ENCODE measurements at places on chromosomes 12 and 14. TPM values are rescaled to one million over a fixed set of nuclear protein-coding genes. Genes with fewer than 3 reads are reported as not detected.

The DPPA3 gene
- total RNA-seq = not detected

The SRRM4 gene
- under 0.01 TPM for total RNA-seq

The KSR2 gene
- total RNA-seq = under 0.01 TPM

The NFATC4 gene
- 21.4 TPM for total RNA-seq

The IL26 gene
- total RNA-seq = not detected

The LRP6 gene
- total RNA-seq = 44.4 TPM

The TRHDE gene
- total RNA-seq = 6.8 TPM

The SERPINA12 gene
- total RNA-seq = not detected

The TTLL5 gene
- total RNA-seq = 13.6 TPM

The RNU4-1 gene
- under 0.01 TPM for total RNA-seq

The IKZF4 gene
- total RNA-seq = 1.6 TPM

The FAM90A1 gene
- 0.52 TPM for total RNA-seq

The LUM gene
- 396 TPM for total RNA-seq

The ENDOU gene
- 1.0 TPM for total RNA-seq

The SYNDIG1L gene
- total RNA-seq = under 0.01 TPM

The TAS2R43 gene
- total RNA-seq = 11.5 TPM

The RNASE3 gene
- total RNA-seq = not detected

The KRT72 gene
- not detected for total RNA-seq

The CD4 gene
- 6.8 TPM for total RNA-seq

The OVCH1 gene
- under 0.01 TPM for total RNA-seq

The DAO gene
- not detected for total RNA-seq

The ASCL1 gene
- total RNA-seq = not detected

The KLRK1 gene
- total RNA-seq = 0.52 TPM

The TFCP2 gene
- 14.6 TPM for total RNA-seq

The DIABLO gene
- total RNA-seq = 45.4 TPM

The CRIP2 gene
- total RNA-seq = 77.8 TPM

The GYS2 gene
- total RNA-seq = not detected

The CDC42BPB gene
- 50.1 TPM for total RNA-seq

The ETFBKMT gene
- 2.1 TPM for total RNA-seq

The RNASE1 gene
- 113 TPM for total RNA-seq

The OR6C68 gene
- not detected for total RNA-seq

The PAPLN gene
- total RNA-seq = 1.6 TPM

The KRT75 gene
- total RNA-seq = not detected

The MARS1 gene
- 68.4 TPM for total RNA-seq

The TROAP gene
- total RNA-seq = 3.1 TPM

The SLC7A8 gene
- total RNA-seq = 4.7 TPM

The OAS3 gene
- total RNA-seq = 6.3 TPM

The TAS2R7 gene
- not detected for total RNA-seq

The CLEC4A gene
- total RNA-seq = not detected

The WNT1 gene
- total RNA-seq = not detected

The CIROP gene
- not detected for total RNA-seq

The OTOGL gene
- total RNA-seq = 0.52 TPM

The CCDC38 gene
- not detected for total RNA-seq

The KRT2 gene
- total RNA-seq = not detected

The CPNE6 gene
- total RNA-seq = not detected

The ULK1 gene
- total RNA-seq = 5.7 TPM

The LALBA gene
- total RNA-seq = not detected

The APOLD1 gene
- 9.9 TPM for total RNA-seq
